ENCODE measurements at places on chromosomes 3 and 15.

- no peak for DNase-seq
Observed at GRCh38 chr3:151837057-151837456, 23.1 kb downstream of the AADAC start.

DNA sequence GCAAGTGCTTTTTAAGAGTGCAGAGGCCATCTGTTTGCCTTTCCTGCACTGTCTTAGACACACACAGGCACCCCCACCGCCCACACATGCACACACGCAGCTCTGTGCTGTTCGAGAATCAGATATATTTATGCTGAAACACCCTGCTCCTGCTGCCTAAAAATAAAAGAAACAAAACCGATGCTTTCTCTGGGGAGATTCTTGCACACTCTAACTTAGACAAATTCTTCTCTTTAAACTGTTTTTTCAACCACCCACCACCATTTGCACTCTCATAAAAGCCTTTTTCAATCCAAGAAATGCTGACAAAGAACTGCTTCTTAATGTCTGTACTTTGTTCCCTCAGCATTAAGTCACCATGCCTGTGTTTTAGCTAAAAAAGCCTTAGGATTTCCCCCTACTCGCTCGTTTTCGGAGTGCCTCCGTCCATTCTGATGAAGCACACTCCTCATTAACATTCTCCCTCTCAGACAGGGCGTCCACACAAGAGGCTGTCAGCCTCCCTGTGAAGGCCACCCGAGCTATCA lies 26.2 kb downstream of the SLC12A8 start:
- DNase-seq: no peak

- no peak for DNase-seq
Observed at GRCh38 chr3:98764472-98764884, 1.3 kb downstream of the ST3GAL6 start.

GRCh38 chr15:67051088-67052045 lies 14.0 kb upstream of the SMAD3 start:
- DNase-seq: no peak

GRCh38 chr3:150124142-150124541 lies 153.4 kb upstream of the PFN2 start:
- no peak for DNase-seq

DNA sequence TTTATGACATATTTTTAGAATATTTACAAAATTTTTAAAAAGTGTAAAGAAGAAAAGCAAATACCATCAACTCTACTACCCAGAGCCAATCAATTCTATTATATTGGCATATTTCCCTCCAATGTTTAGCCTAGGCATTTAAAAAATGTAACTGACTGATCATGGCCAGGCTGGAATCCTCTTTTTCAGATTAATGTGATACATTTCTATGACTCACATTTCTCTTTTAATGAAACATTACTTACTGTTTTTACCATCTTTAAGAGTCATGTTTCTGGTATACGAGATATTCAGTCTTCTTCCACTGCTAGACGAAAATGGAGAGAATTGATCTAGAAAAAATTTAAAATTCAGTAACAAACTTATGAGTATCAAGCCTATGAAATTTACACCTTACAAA lies 53.4 kb upstream of the DCUN1D1 start:
- no peak for DNase-seq

DNA sequence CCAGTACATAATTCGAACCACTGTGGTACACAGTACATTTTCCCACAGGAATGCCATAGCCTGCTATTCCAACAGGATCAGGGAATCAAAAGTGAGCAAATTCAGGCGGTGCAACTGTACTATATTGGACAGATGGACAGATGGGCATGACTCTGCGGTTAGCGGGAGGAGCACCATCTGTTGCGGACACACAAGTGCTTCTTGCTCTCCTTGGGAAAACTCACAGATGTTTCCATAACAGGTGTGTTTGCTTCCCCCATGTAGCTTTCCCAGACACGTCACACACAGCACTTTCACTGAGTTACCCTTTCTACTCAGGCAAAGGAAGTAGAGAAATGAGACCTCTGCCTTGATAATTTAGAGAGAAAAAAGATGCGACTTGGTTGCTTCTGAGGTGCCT lies 325.1 kb upstream of the THBS1 start:
- DNase-seq: no peak

GRCh38 chr3:188839187-188839695 lies 332.5 kb upstream of the TPRG1 start:
- DNase-seq: no peak

DNA sequence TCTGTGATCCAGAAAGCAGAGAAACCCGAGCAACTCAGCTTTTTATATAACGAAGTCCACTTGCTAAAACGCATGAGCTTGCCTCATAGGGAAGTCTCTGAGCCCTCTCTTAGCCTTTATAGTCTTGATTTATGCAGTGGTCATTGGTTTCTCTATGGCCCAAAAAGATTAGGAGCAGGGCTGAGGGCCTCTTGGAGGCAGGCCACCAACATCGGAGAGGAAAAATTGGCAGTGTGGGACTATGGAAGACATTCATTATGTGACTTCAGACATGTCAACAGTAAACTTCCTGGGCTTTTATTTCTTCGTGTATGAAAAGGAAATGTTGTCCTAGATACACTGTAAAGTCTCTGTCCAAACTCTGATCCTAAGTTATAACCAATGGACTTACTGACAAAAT lies 13.5 kb downstream of the RAB8B start:
- no peak for DNase-seq

DNA sequence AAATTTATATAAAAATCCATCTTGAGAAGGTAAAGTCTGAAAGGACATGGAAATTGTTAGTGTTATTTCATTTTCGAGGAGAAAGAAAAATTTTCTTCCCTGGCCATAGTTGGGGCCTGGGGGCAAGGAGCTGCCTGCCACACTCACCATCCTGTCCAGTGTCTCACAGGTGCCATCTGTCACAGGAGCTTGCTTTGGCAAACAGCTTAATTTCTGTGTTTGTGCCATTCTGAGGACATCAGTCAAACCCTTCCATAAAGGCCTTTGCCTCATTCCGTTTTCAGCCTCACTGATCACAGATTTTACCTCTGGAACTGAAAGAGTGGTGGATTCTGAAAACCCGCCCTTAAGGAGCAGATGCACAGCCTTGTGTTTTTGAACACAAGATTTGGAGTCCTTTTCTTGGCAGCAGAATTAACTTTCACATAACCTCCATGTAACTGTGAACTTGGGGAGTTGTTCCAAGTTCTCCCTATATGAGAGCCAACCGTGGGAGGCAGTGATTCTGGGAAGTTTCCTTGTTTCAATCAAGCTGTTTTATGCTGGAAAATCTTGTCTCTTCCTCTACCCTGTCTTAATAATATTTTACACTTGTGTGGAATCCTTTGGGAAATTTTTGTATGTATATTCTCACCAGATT lies 254.7 kb downstream of the CACNA2D3 start:
- no peak for DNase-seq

GRCh38 chr3:132405188-132405587 lies 12.1 kb upstream of the DNAJC13 start:
- DNase-seq: no peak

GRCh38 chr3:32292085-32292796 lies 53.8 kb downstream of the CMTM8 start:
- DNase-seq: no peak

DNA sequence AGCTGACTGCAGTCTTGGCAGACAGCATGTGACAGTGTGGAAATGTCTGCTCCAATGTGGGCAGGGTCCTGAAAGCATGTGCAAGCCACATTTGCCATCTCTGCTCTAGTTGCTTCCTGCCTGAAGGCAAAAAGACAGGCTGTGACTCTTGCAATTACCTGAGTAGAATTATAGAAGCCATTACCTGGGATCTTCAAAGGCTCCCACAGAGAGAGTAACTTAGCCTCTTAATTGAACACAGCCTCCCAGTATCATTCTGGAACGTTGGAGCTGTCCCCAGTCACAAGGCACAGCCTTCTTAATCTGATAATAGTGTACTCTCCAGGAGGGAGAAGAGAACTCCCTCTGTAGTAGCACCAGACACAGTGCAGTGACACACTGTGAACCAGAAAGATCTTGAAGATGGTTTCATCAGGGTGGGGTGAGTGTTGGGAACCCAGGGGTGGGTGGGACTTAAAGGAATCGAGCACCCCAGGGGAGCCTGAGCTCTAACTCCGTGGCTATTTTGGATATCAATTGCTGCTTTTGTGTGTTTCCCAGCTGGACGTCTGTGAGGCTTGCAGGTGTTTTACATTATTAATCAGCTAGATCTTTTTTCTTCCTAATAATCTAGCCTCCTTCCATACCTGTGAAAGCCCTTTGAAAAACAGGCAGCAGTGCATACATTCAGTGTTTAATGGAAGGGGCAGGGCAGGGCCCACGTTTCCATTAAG lies 40.6 kb upstream of the GLCE start:
- no peak for DNase-seq

GRCh38 chr3:185709251-185709955 lies 115.4 kb downstream of the IGF2BP2 start:
- DNase-seq: no peak

- no peak for DNase-seq
Observed at GRCh38 chr3:60189304-60189703, 1061.9 kb downstream of the FHIT start.

- DNase-seq: no peak
Observed at GRCh38 chr15:77599899-77600298, 32.8 kb downstream of the LINGO1 start.

DNA sequence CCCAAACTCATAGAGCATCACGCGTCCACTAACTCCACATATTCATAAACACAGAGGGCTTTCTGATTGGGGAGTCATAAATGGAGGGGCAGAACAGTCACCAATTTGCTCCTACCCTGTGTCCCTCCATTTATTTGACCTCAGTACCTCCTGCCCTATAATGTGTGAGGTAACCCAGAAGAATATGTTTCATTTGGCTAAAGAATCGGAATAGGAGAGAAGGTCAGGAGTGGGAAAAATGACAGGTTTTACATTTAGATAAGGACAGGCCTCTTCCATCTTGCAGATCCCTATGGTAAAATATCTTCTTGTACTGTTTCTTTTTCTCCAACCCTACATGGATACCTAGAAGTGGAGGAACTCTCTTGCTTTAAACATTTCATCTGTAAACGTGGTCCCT lies 578.0 kb downstream of the TUSC7 start:
- DNase-seq: no peak

GRCh38 chr15:56353740-56354139 lies 11.5 kb upstream of the TEX9 start:
- DNase-seq: no peak

DNA sequence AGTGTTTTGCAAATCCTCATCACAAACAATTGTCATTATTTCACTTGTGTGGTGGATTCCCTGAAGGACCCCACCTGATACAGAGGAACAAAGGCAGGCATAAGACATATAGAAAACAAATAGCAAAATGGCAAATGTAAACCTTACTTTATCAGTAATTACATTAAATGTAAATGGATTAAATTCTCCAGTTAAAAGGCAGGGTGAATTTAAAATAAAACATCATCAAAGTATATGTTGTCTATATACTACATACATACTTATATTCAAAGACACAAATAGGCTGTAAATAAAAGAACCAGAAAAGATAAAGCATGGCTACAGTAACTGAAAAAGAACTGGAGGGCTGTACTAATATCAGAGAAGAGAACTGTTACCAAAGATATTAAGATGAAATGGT lies 117.3 kb downstream of the RFX7 start:
- DNase-seq: no peak

DNA sequence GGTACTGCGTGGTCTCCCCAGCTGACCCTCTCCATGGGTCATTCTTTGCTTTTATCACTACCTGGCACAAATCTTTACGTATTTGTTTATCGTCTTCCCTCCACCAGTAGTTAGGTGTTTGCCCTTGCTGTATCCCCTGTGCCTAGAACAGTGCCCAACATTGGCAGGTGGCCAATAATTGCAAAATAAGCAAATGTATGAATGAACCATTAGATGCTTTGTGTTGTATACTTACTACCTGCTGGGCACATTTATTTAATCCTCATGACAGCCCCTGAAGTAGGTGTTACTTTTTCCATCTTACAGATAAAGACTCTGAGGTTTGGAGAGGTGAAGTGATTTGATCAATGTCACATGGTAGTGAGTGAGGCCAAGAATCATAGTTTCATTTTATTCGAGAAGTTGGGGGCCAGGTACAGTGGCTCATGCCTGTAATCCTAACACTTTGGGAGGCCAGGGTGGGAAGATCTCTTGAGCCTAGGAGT lies 2.0 kb upstream of the TWF2 start:
- no peak for DNase-seq

- DNase-seq: no peak
Observed at GRCh38 chr3:124941771-124942170, 7.2 kb upstream of the MUC13 start.

DNA sequence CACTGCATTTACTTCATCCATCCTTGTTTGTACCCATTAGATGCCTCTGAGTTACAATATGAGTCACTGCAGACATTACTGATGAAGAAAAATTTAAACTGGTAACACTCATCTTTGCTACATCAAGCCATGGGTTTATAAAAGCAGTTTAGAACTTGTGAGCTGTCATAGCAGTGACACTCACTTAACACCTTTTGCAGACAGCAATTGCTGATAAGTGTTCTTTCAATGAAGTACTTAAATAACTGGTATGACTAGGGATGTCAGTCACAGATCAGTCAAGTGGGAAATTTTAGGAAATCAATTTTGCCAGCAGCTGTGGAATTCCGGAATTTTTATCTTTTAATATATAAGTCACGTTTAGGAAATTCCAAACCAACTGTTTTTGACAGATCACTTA lies 643.0 kb downstream of the TBL1XR1 start:
- no peak for DNase-seq

DNA sequence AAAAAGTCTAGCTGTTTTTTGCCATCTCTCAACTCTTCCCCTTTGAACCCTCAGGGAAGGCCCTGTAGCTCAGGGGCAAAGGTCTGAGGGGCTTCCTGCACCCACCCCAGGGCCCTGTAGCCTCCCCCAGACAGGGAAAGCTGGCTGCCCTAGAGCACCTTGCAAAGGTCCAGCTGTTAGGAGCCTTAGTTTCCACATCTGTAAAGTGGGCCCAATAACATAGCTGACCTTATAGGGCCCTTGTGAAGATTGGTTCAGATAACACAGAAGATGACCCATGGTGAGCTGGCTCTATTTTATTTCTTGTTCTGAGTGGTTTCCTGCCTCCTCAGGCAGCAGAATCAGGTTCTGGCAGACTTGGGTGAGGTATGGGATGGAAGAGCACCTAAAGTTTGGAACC lies 55.2 kb upstream of the SMAD6 start:
- DNase-seq: no peak

DNA sequence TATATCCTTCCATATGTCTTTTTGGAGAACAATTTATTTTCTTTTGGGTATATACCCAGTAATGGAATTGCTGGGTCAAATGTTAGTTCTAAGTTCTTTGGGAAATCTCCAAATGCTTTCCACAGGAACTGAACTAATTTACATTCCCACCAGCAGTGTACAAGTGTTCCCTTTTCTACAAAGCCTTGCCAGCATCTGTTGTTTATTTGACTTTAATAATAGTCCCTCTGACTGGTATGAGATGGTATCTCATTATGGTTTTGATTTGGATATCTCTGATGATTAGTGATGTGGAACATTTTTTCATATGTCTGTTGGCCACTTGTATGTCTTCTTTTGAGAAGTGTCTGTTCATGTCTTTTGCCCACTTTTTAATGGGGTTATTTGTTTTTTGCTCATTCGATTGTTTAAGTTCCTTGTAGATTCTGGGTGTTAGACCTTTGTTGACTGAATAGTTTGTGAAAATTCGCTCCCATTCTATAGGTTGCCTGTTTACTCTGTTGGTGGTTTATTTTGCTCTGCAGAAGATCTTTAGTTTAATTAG lies 48.4 kb downstream of the TMEM45A start:
- DNase-seq: no peak

Measured in stimulated activated CD8-positive, alpha-beta memory T cell treated with anti-CD3 and anti-CD28 coated beads, Interleukin-15, amount 100 ng/mL, for 24 hours (primary cell).